ENCODE measurements at places on chromosomes 2 and 18. TPM values are rescaled to one million over a fixed set of nuclear protein-coding genes. Genes with fewer than 3 reads are reported as not detected.

- no peak for DNase-seq
These were observed 109.1 kb downstream of the PLA2R1 start for GRCh38 chr2:159953136-159953823.

GRCh38 chr18:78406743-78407465, 572.7 kb upstream of the SALL3 start:
- DNase-seq = no peak

- no peak for DNase-seq
These were observed 246.2 kb downstream of the HNMT start for GRCh38 chr2:138210487-138210886.

DNA sequence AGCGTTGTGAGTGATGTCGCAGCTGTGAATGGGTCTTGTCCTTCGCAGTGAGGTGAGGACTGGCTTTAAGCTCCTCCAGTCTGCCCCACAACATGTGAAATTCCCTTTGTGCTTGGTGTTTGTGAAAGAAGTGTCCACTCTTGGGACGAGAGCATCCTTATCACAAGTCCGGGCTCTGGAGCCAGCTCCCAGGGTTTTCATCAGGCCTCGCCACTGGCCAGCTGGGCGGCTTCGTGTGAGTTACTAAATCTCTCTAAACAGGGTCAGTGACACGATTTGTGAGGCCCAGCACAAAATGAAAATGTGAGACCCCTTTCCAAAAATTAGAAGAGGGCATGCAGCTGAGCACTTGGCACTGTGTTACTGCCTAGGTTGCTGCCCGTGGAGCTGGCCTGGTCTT, 115.9 kb downstream of the VAPA start:
- no peak for DNase-seq

- DNase-seq = no peak
These were observed 23.7 kb downstream of the PLEK start for GRCh38 chr2:68388772-68389171.

DNA sequence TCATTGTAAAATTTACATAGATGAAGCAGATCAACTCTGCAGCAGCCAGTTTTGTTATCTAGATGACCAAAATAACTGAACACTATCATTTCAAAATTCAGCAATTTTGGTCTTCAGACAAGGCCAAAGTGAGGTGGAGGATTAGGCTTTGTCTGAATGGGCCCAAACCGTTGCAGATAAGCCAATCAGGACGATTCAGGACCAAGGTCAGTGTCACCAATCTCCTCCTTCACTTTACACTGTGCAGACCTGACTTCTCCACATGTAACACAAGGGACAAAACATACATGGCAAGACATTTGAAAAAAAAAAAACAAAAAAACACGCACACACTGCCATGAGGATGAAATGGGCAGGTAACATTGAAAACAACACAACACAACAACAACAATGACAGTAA, 211.2 kb downstream of the NAPG start:
- no peak for DNase-seq

DNA sequence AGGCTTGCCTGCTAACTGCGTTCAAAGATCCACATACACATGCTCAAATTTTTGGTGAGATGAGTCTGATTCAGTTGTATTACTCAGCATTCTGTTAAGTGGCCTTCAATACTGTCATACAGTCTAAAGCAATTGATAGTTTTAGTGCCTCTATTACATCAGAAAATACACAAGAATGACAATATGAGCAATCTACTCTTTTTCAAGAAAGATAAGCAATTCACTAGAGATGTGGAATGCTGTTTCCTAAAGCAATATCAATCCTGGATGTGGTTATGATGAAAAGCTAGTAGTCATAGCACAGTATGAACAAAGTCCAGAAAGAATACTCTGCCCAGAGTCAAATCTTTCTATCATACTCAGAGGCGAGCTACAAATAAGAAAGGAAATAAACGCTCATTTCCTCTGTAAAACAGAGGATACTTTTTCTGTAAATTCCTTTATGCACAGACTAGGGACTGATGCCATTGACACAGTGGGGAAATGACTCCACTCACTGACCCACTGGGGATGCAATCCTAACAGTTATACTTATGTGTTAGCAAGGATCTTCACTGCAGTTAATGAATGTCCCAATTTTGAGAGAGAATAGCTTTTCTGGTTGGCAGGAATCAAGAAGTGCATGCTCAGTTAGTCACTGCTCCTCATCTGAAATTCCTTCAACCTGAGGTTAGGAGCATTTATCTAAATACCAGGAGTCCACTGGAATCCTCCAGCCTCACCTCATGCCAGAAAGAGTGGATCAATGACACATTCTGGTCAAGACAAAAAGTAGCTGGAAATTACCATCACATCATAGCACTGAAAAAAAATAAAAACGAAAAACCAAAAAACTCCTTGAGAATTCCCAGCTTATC, 83.3 kb downstream of the PDE11A start:
- no peak for DNase-seq

Gene HS1BP3
- total RNA-seq = 7.7 TPM

DNA sequence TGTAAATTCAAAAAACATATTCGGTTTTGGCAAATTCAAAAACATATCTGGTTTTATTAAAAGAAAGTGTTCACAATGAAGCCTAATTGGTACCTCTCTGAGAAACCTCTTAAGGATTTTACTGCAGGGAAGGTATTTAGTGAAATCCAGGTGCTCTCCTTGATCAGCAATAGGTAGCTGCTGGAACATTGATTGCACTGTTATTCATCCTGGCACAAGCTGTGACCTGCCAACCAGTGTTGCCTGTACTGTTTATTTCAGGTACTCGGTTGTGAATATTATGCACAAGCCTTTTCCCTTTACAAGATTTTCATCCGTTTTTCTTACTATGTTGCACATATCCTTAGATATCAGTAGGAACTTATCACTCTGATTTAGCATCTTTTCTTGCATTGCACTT, 155.8 kb upstream of the ZEB2 start:
- DNase-seq = no peak

Gene ALPG
- not detected for total RNA-seq

Gene AAMP
- total RNA-seq = 79.9 TPM

DNA sequence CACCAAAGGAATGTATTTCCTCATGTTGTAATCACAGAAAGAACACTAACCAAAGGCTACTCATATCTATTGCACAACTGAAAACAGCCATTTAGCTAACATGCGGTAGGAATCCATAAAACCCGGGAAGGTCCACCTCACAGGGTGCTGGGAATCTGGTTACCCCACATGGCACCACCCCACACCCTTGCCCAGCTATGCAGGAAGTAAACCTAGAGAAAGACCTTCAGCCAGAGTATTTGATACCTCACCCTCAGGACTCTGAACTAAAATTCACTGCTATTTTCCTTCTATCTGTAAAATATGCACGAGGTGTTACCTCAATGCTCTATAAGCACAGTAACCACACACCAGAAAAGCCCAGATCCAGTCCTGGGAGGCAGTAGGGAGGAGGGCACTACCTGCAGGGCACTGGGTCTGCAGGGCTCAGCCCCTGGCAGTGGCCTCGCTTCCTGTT, 45.8 kb downstream of the PTPN2 start:
- DNase-seq = no peak

DNA sequence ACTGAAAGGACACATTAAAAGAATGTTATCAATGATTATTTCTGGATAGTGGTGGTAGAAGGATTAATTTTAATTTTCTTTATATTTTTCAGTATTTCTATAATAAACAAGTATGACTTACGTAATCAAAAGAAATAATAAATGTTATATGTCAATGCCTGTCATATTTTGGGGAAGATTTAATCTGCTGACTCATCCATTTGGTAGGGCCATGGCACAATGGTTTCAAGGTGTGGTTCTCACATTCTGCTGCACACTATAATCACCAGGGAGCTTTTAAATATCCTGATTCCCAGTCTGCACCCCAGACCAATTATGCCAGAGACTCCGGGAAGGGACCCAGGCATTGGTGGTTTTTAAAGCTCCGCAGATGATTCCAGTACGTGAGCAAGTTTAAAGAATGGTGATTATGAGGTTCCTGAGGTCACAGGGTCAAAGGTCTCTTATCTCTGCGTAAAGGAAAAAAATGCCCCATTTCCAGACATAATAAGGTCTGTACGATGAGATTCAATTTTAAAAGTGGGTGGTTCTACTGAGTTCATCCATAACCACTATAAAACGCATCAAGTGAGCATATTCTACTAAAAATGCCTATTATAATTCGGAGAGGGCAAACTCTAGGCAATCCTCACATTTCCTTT, 27.2 kb downstream of the WIPF1 start:
- DNase-seq = no peak

- no peak for DNase-seq
These were observed 360.0 kb upstream of the KCNJ3 start for GRCh38 chr2:154338352-154338967.

Gene CROCC2
- 0.08 TPM for total RNA-seq

DNA sequence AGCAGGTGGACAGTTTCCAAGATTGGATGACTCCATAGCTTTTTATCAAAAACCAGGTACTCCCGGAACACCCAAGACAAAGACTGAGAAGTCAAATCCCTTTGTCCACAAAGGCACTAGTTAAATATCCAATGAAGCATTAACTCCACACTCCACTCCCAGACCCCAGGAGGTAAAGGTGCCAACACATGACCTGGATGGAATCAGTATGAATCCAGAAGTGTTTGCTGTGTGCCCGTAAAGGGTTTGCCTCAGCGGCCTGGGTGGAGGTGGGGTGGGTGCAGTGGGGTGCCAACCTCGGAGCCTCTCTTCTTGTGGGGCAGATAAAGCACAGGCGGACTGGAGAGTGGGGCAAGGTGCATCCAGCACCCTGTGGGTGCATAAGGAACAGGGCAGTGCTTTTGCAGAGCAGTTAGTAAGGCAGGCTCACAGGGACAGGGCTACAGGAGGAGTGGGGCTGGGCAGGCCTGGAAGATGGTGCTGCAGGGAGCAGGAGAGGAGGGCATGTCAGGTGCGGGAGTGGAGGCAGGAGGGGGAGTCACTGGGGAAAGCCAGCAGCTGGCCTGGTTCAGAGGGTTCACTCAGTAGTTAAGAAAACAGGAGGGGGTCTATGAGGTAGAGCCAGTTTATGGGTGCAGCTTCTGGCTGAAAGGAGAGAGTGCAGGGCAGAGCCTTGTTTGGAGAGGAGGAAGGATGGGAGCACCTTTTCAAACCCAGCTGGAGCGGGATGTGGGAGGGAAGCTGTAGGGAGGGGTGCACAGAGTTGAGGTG, 208.4 kb upstream of the SMAD2 start:
- DNase-seq = no peak

Gene TIMM21
- total RNA-seq = 35.9 TPM

GRCh38 chr2:236196366-236196765, 28.2 kb upstream of the GBX2 start:
- no peak for DNase-seq

GRCh38 chr2:2647141-2647541, 316.1 kb upstream of the MYT1L start:
- DNase-seq = no peak

- no peak for DNase-seq
These were observed 35.6 kb downstream of the B3GNT2 start for GRCh38 chr2:62231541-62231940.

Gene GALNT3
- 2.3 TPM for total RNA-seq

DNA sequence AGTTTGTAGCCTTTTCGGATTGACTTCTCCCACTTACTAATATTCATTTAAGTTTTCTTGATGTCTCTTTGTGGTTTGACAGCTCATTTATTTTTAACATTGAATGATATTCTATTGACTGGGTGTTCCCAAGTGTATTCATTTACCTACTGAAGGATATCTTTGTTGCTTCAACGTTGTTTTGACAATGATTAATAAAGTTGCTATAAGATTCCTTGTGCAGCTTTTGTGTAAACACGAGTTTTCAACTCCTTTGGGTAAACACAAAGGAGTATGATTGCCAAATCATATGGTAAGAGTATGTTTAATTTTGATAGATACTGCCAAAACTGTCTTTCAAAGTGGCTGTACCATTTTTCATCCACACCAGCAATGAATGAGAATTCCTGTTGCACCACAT, 1200.9 kb downstream of the DSC3 start:
- no peak for DNase-seq

DNA sequence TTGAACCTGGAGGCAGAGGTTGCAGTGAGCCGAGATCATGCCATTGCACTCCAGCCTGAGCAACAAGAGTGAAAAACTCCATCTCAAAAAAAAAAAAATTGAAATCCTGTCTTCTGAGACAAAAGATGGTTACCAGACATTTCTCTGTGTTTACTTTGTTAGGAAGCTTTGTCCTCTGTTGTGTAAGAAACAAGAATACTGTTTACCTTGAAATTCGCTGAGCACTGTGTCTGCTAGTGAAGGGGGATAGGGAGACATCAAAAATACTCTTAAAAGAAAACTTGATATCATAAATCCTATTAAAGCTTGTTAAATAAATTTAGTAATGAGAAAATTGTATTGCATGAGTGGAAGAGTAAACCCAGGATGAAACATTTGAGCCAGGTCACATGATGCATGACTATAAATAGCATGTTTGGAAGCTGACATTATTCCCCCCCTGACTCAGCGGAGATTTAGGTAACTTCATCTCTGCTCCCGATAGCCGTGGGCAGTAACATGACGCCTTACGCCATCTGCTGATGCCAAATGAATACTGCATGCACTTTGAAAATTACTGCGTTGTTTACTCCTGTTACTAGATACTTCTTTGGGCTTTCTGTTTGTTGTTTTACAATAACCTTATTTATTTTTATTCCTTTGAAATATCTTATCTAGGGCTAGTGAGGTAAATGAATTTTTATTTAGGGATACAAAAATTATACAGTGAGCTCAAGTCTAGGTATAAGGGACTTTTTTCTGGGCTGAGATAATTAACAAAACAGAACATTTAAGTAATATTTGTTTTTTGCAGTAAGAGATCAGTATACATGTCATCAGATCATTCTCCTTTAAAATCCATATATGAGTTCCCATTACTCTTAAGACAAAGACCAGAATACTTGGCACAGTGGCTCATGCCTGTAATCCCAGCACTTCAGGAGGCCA, 134.9 kb downstream of the MAP3K20 start:
- peak; percentile 57 for DNase-seq

Gene FSHR
- total RNA-seq = not detected

Gene ALKAL2
- total RNA-seq = 1.6 TPM

- no peak for DNase-seq
These were observed 142.0 kb downstream of the MBD5 start for GRCh38 chr2:148162871-148163270.

DNA sequence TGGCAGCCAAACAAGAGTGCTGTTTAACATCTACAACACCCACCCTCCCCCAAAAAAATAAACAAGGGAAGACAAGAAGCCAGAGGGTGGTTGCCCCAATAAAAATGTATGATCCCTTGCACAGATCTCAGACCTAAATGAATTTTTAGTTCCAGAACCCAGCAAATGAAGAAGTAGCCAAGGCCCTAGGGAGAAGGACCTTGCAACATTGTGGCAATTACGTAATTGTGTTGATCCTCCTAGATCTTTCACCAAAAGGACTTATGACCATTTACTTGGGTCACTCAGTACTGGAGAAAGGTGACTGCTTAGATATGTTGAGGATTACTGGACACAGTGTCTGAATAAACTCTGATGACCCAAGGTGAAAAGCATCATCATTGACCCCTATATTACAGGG, 1393.8 kb downstream of the LRP1B start:
- no peak for DNase-seq

Gene PLEKHM3
- total RNA-seq = 5.5 TPM
